ENCODE measurements at places on chromosomes 7 and 10.
A peak's percentile ranks its signal among the peaks of the same experiment; 100 is the strongest.

DNA sequence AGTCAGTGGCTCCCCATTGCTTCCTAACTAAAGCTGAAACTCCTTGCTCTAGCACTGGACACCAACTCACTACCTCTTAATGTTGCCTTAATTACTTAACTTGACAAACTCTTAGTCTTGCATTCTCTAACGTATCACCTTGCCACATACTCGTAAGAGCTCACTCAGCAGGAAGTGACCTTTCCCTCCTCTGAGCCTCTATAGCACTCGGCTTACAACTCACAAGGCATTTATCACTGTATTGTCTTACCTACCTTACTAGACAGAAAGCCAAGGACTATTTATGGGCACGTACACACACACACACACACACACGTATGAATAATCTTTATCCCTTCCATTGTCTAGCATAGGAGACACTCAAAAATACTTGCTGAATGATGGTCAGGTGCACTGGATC is 21.2 kb downstream of the CEP41 start:
- DNase-seq = no peak

- DNase-seq = no peak
Measured at GRCh38 chr7:47233996-47234395, 347.9 kb downstream of the TNS3 start.

- no peak for DNase-seq
Measured at GRCh38 chr7:73586911-73587310, 8.5 kb upstream of the TBL2 start.

DNA sequence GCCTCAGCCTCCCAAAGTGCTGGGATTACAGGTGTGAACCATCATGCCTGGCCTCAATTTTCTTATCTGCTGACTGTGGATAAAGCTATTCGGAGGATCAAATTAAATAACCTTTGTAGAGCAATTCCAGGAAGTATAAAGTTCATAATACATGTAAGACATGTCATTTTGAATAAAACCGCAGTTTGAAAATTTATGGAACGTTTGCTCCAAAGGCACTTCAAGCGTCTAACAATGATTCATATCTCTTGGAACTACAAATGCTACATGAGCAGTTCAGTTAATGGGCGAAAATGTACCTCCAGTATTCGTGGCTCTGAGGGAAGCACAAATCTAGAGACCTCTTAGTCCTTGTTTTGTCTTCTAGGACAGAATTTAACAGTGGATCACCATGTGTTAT is 190.3 kb downstream of the GALNT17 start:
- DNase-seq = no peak

DNA sequence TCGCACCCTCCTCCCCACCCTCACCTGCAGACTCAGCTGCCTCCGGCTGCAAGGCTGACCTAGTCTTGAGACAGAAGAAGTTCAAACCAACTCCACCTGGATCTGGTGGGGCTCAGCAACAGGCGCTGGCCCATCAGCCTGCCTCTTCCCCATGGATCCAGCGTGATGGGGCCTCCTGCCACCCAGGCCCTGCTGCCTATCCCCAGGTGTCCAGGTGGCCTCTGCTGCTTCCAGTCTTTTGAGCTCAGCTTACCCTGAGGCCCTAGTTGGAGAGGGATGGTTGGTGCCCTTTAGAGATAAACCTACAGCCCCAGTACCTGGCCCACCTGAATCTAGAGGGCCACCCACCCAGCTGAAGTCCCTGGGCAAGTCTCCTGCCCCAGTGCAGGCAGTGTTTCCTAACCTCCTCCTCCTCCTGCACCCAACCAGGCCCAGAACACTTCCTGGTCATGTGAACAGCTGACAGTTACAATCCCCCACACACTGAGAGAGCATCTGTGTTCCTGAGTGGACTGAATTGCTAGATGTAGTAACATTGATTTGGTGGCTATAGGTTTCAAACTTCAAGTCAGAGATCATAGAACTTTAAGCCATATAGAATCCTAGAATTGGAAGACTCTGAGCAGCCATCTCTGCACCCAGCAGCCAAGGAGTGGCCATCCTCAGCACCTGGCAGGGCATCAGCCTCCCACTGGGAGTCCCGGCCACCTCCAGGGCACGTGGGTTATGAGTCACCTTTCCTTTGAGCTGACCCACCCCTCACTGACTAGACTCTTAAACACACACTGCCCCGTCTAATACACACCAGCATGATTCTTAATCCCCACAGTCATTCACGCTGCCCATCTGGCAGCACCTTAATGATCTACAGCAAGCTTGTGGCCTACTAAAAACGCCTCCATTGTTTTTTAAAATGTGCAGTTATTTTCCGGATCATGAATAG is 51.9 kb downstream of the ALOX5 start:
- DNase-seq = no peak

- DNase-seq = no peak
Measured at GRCh38 chr10:113665806-113666354, 2.0 kb upstream of the NRAP start.

- no peak for DNase-seq
Measured at GRCh38 chr7:70492625-70493024, 639.3 kb upstream of the GALNT17 start.

GRCh38 chr10:76085002-76085816 is 653.8 kb downstream of the LRMDA start:
- DNase-seq = no peak

DNA sequence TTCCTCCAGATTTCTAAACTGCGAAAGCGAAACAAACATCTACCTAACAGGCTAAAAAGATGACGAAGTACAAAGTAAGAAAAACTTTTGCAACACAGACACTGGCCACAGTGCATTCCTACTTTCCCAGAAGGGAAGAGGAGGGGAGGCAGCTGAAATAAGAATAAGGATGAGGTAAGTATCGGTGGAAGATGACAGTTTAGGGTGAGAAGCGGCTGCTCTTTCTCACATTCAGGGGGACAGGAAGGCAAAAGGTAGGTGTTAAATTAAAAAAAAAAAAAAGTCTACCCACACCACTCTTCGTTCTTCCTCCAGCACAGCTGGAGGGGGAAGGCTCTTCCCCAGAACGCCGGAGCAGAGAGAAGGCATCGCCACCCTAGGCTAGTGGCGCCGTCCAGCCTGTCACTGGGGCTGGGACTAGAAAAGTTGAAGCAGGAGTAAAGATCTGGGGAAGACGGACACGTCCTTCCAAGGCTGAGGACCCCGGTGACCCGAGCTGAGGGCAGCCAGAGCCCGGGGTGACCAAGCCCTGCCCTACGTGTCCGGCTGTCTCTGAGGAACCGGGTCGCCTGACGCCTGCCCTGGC is 846 bp downstream of the DNAJC1 start:
- DNase-seq = no peak

GRCh38 chr7:137953665-137954470 is 48.0 kb downstream of the CREB3L2 start:
- no peak for DNase-seq

GRCh38 chr10:84178160-84178609 is 4.6 kb downstream of the GPR15LG start:
- DNase-seq = no peak

DNA sequence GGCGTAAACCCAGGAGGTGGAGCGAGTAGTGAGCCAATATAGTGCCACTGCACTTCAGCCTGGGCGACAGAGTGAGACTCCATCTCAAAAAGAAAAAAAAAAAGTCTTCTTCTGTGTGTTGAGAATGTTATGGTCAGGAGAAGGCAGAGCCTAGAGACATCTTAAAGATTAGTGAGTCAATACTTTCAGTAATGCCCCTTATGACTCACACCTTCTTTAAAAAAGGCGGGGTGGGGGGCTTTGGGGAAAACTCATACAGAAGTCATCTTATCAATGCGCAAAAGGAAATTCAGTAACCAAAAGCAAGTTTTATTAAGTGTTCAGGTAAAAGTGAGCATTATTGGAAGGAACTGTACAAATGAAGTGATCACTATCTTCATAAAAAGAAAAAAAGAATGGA is 1369.8 kb upstream of the LRRTM3 start:
- no peak for DNase-seq

DNA sequence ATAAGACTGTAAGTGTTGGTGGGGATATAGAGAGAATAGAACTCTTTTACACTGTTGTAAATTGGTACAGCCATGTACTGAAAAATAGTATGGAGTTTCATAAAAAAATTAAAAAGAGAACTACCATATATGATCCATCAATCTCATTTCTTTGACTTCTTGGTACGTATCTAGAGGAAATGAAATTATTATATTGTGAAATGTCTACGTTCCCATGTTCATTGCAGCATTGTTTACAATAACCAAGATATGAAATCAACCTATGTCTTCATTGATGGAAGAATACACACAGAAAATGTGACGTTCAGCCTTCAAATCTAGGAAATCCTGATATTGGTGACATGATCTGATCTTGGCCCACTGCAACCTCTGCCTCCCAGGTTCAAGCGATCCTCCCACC is 32.0 kb downstream of the SHOC2 start:
- DNase-seq = no peak

GRCh38 chr7:155164316-155164715 is 94.2 kb downstream of the HTR5A start:
- no peak for DNase-seq

DNA sequence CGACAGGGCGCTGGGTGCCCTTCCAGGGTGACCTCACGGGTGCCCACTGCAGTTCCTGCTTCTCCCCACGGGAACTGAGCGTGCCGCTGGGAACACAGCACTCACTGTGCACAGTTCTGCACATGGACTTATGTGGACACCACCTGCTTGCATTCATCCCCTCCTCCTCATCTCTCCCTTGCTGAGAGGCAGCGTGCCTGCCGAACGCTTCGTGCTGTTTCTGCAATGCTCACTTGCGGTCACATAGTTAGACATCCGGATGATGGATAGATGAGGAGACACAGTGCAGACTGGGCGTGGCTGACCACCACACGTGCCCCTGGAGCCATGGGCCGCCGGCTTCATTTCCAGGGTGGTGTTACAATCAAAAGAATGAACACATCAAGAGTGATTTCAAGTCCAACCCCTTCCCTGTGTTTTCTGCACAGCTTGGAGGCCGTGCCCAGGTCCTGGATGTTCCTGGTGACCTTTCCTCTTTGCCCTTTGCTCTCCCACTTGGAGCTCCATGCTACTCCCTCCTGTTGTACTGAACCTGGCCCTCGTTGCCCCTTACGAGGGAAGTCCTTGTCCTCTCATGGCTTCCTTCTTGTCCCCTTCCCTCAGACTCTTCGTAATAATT is 119.4 kb downstream of the VIPR2 start:
- DNase-seq = no peak

- no peak for DNase-seq
Measured at GRCh38 chr10:80646366-80646765, 108.7 kb downstream of the SH2D4B start.

- no peak for DNase-seq
Measured at GRCh38 chr10:78934532-78934898, 134.3 kb upstream of the ZMIZ1 start.

GRCh38 chr10:71753091-71753959 is 20.0 kb downstream of the VSIR start:
- DNase-seq = no peak

DNA sequence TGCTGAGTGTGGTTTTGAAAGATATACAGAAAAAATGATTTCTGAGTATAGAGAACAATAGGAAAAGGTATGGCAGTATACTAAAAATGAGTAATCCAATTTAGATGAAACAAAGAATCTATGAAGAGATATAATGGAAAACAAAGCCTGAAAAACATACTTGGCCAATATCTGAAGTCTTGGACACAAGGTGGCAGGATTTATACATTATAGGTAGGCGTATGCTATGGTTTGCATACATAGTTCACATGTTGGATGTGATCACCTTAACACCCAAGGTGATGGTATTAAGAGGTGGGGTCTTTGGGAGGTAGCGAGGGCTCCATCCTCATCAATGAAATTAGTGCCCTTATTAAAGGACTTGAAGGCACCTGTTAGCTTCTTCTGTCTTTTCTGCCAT is 34.5 kb upstream of the BPGM start:
- DNase-seq = no peak

GRCh38 chr7:108181073-108181985 is 51.2 kb upstream of the LAMB4 start:
- DNase-seq = peak; percentile 70

GRCh38 chr10:128047351-128047750 is 78.9 kb downstream of the MKI67 start:
- DNase-seq = peak; percentile 71

DNA sequence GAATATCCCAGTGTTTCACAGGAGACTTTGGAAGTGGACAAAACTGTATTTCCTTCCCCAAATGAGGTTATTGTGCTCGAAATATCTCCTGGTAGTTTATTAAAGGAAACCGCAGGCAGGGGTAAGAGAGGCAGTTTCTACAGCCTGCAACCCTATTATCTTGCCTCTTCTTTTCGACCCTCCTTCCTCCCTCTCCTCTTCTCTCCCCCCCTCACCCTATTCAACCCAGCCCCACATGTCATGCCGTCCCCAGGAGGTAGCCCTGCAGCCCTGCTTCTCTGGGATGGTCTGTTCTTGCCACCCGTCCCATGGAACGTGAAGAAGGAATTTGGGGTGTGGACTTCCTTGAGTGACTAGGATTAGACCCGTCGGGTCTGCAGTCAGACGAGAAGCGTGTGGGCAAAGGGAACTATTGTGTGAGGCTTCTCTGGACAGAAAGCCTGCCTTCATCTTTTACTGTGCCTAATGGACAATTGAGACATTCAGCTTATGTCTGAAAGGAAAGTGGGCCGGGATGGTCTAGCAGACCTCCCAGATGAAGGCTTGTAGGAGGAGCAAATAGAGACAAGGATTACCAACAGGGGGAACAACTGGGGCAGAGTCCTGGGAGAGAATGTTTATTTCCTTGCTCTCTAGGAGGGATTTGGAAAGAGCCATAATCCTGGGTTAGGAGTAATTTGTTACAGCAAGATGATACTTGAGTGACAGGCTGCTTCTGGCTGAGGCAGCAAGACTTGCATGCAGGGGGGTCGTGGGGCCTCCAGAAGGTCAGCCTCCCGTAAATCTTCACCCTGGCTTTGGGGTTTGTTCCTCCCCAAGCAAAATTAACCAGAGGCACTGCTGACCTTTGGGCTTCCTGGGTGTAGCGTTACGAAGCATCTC is 77.8 kb downstream of the TCF7L2 start:
- DNase-seq = no peak

GRCh38 chr7:17391366-17391765 is 92.9 kb downstream of the AHR start:
- DNase-seq = no peak

DNA sequence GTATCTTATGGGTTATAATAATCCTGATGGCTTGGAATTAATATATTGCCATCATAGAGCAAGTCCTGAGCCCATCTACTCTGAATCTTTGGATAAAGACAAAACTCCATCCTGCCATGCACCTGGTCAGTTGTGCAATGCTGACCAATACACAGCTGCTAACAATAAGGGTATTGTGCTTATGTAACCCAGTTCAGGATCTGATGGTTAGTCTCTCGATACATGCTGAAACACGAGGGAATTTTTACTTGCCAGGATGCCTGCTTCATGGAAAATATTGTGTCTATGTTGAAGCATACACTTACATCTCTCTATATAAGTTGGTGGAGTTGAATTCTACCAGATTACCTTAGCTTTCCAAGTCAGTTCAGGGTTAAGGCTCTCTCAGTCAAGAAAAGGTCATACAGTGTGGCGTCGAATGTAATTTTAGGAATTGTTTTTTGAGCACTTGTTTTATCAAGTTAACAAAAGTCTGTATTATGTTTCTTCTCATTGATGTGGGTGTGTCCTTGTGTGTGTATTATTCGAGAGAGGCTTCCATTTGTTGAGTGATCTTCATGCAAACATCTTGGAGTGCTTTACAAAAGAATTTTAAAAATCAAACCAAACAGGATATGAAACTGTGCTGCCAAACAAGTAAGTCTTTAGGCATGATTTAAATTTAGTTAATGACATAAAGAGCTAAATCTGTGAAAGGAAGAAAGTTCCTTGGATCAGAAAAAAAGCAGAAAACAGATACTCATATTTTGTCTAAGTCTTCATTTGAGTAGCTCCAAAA is 449.1 kb downstream of the SUGCT start:
- no peak for DNase-seq

GRCh38 chr10:28280652-28281051 is 22.2 kb downstream of the MPP7 start:
- DNase-seq = no peak
